NCI-H146 (cell line): ENCODE measurements at places on chromosomes 16 and 17.
A peak's percentile ranks its signal among the peaks of the same experiment; 100 is the strongest.

- DNase-seq = no peak
Measured at GRCh38 chr17:49741009-49741691, 22.8 kb downstream of the FAM117A start.

DNA sequence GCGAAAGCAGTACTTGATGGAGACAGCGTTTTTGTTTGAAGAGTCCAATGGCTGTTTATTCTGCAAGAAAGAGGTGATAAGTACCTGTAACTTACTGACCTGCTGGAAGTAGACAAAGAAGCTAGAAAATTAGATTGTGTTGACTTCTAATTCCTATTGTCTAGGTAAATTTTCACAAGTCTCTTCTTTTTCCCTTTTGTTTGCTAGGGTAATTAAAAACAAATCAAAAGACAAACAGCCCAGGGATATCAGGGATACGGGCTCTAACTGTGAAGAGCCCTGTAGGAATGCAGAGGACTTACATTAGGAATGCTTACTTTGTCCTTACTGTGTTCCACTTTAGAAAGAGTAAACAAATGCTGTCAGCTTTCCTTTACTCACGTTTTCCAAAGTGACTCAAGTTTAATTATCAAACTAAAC, 7.0 kb downstream of the PSME3IP1 start:
- peak; percentile 47 for DNase-seq

GRCh38 chr17:43900183-43900857, 7.0 kb downstream of the MPP2 start:
- peak; percentile 75 for DNase-seq

DNA sequence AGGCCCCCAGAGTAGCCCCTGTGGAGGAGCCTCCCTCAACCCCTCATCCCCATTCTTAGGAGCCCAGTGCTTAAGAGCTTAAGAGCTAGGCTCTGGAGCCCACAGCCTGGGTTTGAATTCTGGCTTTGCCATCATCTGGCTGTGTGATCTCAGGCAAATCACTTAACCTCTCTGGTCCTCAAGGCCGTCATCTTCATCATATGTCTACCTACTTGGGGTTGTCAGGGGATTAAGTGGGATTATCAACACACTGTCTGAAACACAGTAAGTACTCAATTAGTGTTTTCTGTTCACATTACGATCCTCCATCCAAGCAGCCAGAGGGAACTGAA, 4.8 kb downstream of the SREBF1 start:
- no peak for DNase-seq

DNA sequence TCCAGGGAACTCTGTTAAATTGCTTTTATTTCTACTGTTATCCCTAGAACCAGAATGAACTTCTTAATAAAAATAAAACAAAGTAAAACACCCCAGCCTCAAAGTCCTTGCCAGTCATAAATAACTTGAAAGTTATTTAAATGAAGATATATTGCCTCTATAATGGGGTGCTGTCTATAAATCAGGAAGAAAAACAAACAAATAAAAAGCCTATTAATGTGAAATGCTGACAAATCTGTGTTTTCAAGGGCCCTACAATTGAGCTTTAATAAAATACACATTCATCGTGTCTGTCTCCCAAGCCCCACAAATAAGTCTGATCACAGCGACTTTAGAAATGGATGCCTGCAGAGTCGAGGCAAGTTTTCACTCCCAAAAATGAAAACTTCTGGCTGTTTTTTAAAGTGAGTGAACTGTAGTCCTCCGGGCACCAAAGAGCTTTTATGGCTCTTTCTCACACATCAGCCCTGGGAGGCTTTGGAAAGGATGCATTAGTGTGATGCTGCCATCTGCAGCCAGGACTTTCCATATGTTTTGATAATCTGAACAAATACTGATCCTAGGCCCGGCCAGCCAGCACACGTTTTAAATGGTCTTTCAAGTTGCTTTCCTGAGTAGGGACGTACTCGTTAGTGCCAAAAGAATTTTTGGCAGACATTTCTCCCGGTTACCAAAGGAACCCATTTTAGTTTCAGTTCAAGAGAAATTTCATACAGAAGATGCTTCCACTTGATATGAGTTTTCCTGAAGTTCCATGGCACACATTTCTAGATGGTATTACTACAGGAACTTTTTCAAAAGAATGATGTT, 16.3 kb downstream of the NACA2 start:
- peak; percentile 50 for DNase-seq

- no peak for DNase-seq
Measured at GRCh38 chr17:48198950-48199541, 91.5 kb downstream of the SNX11 start.

- DNase-seq = no peak
Measured at GRCh38 chr16:35744084-35744483, 2284.7 kb downstream of the TP53TG3F start.

GRCh38 chr16:870856-871561, 70.5 kb upstream of the GNG13 start:
- no peak for DNase-seq

DNA sequence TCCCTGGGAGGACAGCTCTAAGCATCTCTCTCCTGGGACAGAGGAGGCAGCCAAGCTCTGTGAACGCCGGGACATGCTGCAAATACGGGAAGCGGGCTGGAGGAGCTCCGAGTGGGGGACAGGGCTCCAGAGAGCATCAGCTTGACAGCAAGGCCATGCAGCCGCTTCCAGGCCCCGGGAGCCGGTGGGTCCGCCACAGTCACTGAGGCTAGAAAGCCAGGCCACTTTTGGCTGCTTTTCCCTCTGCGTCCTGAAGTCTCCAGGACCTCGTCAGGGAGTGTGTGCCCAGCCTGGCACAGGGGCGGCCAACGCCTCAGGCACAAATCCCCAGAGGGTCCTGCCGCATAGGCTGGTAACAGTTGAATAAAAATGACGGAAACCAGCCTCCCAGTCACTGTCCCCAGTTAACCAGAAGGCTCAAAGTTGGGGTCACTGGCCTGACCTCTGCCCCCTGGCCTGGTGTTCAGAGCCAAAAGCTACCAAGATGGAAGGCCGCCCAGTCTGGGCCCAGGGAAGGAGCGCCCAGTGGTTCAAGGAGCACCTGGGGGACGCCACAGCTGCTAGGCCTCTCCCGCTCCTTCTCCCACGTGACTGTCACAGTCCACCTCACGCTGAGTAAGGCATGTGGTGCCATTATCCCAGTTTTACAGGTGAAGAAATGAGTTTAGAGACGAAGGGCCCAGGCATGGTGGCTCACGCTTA, 3.2 kb upstream of the TRIM65 start:
- DNase-seq = no peak

- no peak for DNase-seq
Measured at GRCh38 chr16:65497571-65497970, 375.7 kb upstream of the CDH11 start.

DNA sequence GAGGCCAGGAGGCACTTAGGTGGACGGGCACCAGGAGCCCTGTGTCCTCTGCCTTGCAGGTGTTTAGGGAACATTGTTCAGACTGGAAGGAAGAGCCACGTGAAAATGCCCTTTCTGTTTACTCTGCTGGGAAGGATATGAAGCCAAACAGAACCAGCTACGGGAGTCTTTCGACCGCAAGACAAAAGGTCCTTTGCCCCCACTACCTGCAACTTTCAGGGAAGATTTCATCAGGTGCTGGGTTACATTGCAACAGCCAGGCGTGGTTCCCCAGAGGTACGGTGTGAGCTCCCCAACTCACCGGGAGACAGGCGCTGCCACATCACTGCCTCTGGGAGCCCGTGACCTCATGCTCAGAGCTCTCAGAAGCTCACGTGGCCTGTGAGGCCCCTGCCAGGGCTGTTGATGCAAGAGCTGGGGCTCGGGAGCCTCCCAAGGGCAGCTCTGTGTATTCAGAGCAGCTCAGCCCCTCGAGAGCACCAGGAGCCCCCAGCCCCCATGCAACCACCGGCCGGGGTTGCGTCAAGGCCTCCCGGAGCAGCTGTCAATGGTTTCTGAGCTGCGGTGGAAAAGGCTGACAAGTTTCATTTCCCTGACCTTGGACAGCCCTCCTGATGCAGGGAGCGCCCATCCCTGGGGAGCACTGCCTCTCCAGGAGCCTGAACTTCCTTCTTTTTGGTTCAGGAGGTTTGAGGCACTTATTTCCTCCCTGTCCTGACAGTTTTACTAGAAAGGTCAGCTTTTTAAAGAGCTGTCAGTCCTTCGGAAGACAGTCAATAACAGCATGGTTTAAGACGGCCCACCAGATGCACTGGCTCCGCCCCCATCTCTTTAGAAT, 42.1 kb downstream of the TBC1D16 start:
- peak; percentile 70 for DNase-seq

- no peak for DNase-seq
Measured at GRCh38 chr16:62620275-62620674, 584.0 kb upstream of the CDH8 start.
